Right kidney (tissue), 9 donors: ENCODE measurements at places on chromosomes 2 and 18.

- no peak for DNase-seq
Observed at GRCh38 chr18:48820483-48821250, 130.1 kb downstream of the SMAD7 start.

DNA sequence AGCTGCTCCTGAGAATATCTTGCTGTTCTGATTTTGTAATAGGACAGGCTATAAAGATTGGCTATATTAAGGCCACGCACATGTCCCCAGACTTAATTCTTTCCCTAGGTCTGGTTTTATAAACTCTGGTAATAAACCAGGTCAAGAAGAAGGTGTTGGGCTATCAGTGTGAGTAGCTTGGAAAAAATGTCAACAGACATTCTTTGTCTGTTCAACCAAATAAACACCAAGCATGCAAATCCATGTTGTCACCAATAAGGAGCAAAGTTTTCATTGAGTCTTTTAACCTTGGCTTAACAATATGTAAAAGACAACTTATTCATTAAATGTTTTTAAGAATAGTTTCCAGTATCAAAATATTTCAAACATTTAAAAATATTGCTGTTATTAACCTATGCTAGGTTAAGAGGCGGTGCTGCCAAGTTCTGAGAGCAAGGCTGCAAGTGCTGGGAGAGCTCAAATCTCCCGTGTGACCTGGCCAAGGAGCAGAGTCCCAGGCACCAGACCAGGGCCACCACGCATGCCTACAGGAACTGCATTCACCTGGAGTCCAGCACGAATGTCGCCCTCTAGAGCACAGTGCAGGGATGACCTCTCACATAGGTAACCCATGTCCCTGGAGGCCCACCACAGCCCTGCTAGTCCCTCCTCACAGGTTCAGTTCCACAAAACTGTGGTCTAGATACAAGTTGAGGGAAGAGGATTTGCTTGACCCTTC is 120.5 kb upstream of the POU3F3 start:
- DNase-seq: no peak

GRCh38 chr2:196515608-196516007 is 123.9 kb upstream of the CCDC150 start:
- DNase-seq: no peak

DNA sequence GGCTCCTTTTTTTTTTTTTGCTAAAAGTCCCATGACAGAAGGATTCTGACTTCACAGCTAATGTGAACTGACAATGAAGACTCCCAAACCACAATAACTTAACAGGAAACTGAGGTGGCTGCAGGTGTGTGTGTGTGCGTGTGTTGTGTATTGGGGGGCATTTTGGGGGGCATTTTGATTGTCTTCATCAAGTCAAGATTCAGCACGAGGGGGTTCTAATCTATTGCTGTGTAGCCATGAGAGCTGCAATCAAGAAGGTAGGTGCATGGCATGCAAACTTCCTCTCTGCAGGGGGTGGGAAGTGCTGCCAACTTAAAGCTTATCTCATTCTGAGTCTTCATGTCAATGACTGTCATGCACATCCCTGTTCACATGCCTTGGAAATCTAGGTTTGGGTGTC is 25.2 kb downstream of the SPRED2 start:
- DNase-seq: no peak

DNA sequence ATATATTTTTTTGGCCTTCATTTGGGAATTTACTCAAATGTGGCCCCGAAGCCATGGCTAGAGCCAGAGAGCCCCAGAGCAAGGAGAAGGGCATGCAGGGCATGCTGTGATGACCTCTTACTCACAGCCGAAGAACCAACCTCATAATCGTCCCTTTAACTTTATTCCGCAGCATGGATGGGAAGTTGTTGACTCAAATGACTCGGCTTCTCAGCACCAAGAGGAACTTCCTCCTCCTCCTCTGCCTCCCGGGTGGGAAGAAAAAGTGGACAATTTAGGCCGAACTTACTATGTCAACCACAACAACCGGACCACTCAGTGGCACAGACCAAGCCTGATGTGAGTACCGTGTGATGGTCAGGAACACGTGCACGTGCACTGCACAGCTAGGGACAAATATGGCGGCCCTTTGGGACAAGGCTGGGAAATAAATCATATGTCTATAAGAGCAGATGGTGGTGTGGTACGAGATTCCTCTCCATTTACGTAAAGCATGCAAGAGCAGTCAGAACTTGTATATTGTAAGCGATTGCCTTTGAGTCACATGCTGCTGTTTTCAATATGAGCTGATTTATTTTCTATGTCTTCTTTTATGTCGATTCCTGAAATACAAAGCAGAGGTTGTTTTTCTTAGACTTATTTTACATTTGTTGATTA is 280.9 kb downstream of the NEDD4L start:
- DNase-seq: no peak

DNA sequence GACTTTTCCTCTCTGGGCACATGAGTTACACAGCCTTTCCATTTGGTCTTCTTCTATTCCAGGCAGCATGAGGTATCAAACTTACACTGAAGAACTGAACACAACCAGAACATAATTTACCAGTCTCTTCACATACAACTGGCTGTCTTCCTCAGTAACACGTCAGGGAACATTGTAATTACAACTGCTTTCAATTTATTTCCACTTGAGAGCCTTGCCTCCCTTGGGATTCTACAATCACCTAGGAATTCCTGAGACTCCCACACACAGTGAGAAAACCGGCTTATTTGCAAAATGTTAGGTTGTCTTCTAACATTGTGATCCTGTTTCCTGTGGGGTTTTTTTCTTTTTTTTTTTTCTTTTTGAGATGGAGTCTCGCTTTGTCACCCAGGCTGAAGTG is 149.9 kb downstream of the TMX3 start:
- no peak for DNase-seq

- DNase-seq: no peak
Observed at GRCh38 chr2:237359518-237359840, 54.5 kb downstream of the COL6A3 start.
